ENCODE measurements at places on chromosomes 11 and 22. TPM values are rescaled to one million over a fixed set of nuclear protein-coding genes. Genes with fewer than 3 reads are reported as not detected.

The TNNT3 gene
- 4.9 TPM for total RNA-seq

GRCh38 chr11:45169310-45170072 is 23.1 kb downstream of the PRDM11 start:
- no peaks in the 10 kb centered on the region for H3K27me3 ChIP-seq
- peak; percentile 14 for DNase-seq
- no peak overlapping the region for H3K4me3 ChIP-seq
- no peaks in the 10 kb centered on the region for H3K36me3 ChIP-seq

- no peak for DNase-seq
- peaks cover 4% of the 10 kb centered on the region for H3K27me3 ChIP-seq
- no peaks in the 10 kb centered on the region for H3K36me3 ChIP-seq
- peaks cover 10% of the 10 kb centered on the region for H3K4me1 ChIP-seq
Observed at GRCh38 chr22:23034621-23035556, 35.4 kb upstream of the GNAZ start.

- no peaks in the 10 kb centered on the region for H3K27me3 ChIP-seq
- peak within 1 kb of the TSS; percentile 95 for H3K27ac ChIP-seq
- peaks cover 65% of the 10 kb centered on the region for H3K4me1 ChIP-seq
- H3K36me3 ChIP-seq, result peaks cover 7% of the 10 kb centered on the region
- peak within 1 kb of the TSS; percentile 90 for H3K4me3 ChIP-seq
Observed at GRCh38 chr11:95089620-95090542, at the start of gene ENDOD1. ENDOD1 (plus strand) TSS chr11:95089846; CDS start chr11:95089928, 82 bp downstream.

DNA sequence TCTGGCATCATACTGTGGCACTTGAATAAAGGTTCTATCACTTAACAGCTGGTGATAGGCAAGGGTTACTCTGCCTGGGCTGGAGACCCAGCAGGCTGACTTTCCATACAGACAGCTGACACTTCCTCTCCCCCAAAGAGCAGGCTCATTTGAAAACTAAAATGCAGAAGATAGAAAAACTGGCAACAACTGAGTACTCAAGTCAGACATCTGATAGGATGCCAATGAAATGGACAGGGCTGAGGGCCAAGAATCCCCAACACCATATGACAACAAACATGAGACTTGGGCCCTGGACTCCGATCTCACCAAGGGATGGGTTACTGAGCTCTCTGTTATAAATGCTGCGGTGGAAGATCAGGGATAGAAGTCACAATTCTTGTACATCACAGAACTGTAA is 237.2 kb downstream of the LRRC4C start:
- H3K27me3 ChIP-seq, result no peaks in the 10 kb centered on the region
- H3K27ac ChIP-seq, result no peak overlapping the region
- H3K4me1 ChIP-seq, result no peaks in the 10 kb centered on the region
- H3K4me3 ChIP-seq, result no peak overlapping the region
- DNase-seq, result no peak
- H3K36me3 ChIP-seq, result no peaks in the 10 kb centered on the region

- no peaks in the 10 kb centered on the region for H3K4me1 ChIP-seq
- no peak overlapping the region for H3K4me3 ChIP-seq
- no peaks in the 10 kb centered on the region for H3K27me3 ChIP-seq
- no peak overlapping the region for H3K27ac ChIP-seq
- no peak for DNase-seq
- H3K36me3 ChIP-seq, result no peaks in the 10 kb centered on the region
Observed at GRCh38 chr11:17498058-17498457, 21.4 kb upstream of the ABCC8 start.

DNA sequence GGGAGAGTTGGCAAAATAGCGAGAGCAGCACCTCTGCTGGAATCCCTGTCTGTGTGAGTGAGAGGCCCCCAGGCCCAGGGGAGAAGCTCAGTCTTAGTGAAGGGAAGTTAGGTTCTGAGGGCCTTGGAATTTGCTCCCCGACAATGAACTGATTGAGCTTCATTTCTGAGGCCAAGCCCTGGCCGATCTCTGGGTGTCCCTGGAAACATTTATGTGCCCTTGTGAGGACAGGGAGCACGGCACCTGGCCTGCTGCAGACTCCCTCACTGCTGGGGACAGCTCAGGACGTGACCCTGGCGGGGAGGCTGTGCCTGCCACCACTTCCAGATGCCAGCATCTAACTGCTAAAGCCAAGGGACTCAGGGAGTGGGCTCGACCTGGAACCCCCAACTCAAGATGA is 52.0 kb downstream of the ARHGAP8 start:
- DNase-seq, result no peak
- H3K4me3 ChIP-seq, result no peak overlapping the region
- no peaks in the 10 kb centered on the region for H3K36me3 ChIP-seq
- H3K4me1 ChIP-seq, result peaks cover 25% of the 10 kb centered on the region

- H3K4me1 ChIP-seq, result peaks cover 3% of the 10 kb centered on the region
- no peak overlapping the region for H3K4me3 ChIP-seq
- no peak for DNase-seq
- H3K36me3 ChIP-seq, result no peaks in the 10 kb centered on the region
Observed at GRCh38 chr11:79018371-79018849, 422.4 kb downstream of the TENM4 start.

The SYT7 gene
- not detected for total RNA-seq

The ABCG4 gene
- total RNA-seq, result not detected

DNA sequence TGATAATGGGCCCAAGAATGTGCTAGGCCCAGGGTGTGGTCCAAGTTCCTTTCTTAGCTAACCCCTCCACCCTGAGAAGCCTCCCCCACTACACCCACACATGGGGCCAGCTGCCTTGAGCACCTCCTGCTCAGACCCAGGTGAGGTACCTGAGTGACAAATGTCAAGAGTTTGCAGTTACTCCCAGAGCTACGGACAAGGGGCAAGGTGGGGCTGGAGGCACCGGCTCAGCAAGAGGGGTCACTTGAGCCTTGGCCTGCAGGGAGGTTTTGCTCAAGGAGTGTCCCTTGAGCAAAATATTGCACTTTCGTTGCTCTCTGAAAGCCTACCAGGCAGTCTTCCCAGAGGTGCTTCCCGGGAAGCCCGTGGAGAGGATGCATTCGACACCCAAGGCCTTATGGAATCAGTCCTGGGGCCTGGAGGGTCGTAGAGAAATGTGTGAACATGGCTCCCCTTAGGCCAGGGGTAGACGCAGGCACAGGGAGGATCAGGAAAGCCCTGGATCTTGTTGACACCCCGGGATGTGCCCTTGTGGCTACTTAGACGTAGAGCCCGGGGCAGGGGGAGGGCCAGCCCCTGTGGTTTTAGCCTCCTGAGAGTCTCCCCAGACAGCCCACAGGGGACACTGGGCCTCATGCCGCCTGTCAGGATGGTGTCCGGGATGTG is 114.2 kb downstream of the KCNQ1 start:
- H3K27me3 ChIP-seq, result no peaks in the 10 kb centered on the region
- H3K36me3 ChIP-seq, result no peaks in the 10 kb centered on the region
- peaks cover 6% of the 10 kb centered on the region for H3K4me1 ChIP-seq
- H3K4me3 ChIP-seq, result no peak overlapping the region
- H3K27ac ChIP-seq, result no peak overlapping the region
- no peak for DNase-seq

DNA sequence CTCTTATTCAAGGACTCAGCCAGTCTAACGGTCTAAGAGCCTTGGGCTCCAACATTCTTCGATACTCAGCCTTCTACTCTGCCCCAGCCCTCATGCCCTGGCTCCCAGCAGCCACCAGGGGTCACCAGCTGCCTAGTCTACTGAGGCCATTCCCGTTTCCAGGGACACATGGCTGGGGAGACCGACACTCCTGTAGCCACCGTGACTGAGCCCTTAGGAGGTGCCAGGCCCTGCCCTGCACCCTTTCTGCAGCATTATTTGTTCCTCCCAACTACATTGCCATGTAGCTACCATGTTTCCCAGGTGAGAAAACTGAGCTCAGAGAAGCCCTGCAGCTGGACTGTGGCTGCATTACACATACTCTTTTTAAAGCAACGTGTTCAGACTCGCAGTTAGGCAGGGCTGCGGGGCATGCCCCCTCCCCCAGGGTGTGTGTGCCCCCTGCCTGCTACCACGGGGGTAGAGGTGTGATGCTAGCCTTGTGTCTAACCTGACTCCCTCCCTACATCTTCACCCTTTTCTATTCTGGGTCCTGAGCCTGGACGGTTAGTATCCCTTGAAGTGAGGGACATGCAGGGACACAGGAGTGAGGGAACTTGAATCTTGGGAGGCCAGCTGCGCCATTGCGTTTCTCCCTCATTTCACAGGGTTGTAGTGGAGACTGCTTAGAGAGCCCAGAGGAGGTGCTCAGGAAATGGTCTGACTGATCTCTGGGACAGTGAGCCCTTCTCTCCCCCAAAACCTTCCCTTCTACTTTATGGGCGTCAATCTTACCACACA is 17.5 kb downstream of the ATG16L2 start:
- H3K4me3 ChIP-seq, result no peak overlapping the region
- H3K27ac ChIP-seq, result peak overlapping the region; percentile 33
- peak; percentile 48 for DNase-seq
- peaks cover 9% of the 10 kb centered on the region for H3K36me3 ChIP-seq
